H54 (cell line): ENCODE measurements at places on chromosomes 1 and 21.

GRCh38 chr1:28928314-28928941 is 14.1 kb downstream of the EPB41 start:
- DNase-seq: no peak

- DNase-seq: no peak
Observed at GRCh38 chr1:155305881-155306391, 2.7 kb upstream of the FDPS start.

DNA sequence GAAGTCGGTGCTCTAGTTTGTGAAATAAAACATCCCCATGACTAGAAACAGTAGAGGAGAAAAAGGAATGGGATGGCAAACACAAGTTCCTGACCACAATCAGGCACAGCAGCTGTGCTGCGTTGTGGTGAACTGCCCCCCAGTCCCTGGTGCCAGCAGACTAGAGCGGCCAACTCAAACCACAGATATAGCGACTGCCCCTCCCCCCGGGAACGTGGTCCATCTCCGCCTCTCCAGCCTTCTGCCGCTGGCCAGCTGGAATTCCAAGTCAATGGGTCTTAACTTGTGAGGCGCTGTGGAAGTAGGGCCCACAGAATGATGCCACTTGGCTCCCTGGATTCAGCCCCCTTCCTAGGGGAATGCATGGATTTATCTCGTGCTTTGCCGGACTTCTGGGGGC is 41.6 kb upstream of the ZNF678 start:
- DNase-seq: no peak

- DNase-seq: no peak
Observed at GRCh38 chr1:21670059-21670881, 1.1 kb upstream of the RAP1GAP start.

DNA sequence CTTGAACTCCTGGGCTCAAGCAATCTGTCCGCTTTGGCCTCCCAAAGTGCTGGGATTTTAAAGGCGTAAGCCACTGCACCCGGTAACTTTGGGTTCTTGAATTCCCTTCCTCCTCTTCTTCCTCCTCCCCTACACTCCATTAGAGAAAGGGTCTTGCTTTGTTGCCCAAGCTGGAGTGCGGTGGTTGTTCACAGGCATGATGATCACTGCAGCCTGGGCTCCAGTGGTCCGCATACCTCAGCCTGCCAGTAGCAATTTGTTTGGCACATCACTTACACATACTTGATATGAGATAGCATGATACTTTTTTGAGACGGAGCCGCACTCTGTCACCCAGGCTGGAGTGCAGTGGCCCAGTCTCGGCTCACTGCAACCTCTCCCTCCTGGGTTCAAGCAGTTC is 2.2 kb downstream of the DEGS1 start:
- DNase-seq: no peak

GRCh38 chr1:169196581-169196980 is 90.1 kb downstream of the ATP1B1 start:
- DNase-seq: no peak

DNA sequence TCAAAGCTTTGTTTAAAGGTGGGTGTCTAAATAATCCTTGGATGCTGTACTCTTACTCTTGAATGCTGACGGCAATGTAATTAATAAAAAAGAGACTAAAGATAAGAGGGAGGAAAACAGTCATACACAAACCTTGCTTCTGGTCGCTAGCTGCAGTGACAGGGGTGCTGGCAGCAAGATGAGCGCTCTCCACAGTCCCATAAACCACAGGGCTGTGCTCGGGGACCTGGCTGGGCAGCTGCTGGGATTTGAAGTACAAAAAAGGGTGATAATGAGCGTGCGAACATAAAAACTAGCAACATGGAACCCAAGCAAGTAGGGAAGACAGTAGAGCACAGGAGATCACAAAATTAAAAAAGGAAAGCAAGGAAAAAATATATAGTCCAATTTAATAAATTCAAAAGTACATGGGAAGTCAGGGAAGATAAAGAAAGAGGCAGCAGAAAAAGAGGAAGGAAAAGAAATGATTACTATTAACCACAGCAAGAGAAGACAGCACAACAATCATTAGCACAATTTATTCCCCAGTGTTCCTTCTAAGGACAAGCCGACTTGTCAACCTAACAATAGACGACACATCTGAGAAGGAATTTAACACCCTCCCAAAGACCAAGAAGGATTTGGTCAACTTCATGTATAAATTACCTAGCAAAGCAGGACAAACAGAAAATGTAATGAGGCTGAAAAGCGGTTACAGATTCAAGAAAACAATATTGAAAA is 162.9 kb upstream of the HP1BP3 start:
- no peak for DNase-seq

- no peak for DNase-seq
Observed at GRCh38 chr1:147833231-147833860, 69.2 kb upstream of the GJA8 start.

GRCh38 chr1:197942042-197942441 is 24.9 kb downstream of the LHX9 start:
- DNase-seq: no peak

GRCh38 chr1:28682840-28683239 is 14.3 kb downstream of the GMEB1 start:
- no peak for DNase-seq

DNA sequence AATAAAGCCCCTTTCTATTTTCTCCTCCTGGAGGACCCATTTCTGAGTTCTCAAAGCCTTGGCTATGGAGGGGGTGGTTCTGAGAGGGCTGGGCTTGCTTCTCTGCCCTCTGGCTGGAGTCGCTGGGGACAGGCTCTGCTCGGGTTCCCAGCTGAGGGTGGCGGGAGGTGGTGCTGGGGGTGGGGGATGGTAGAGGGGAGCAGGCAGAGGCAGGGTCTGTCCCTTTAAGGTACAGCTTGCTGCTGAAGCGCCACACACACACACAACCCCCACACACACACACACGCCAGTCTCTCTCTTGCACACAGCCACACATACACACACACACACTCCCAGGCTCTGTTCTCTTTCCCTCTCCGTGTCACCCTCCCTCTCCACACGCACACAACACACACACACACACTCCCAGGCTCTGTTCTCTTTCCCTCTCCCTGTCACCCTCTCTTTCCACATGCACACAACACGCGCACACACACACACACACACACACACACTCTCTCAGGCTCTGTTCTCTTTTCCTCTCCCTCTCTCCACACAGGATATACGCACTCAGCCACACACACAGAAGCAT is 69.8 kb upstream of the SSBP3 start:
- DNase-seq: no peak

DNA sequence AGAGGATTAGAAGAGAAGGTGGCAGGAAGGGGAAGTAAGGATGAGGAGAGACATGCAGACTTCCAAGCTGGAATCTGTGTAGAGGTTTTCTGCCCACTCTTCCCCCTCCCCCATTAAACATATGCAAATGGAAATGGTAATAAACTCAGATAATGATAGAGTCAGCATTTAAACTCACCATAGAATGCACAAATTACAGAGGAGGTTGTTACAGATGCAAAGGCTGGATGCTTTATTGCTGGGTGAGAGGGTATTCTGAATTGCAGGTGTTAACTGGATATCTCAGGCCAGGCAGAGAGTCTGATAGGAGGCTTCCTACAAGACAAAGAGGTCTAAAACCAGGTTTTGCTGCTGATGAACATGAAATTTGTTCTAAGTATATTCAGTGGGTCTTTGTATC is 372.5 kb downstream of the SEC16B start:
- no peak for DNase-seq

GRCh38 chr1:24374891-24375786 is 38.4 kb downstream of the STPG1 start:
- no peak for DNase-seq

DNA sequence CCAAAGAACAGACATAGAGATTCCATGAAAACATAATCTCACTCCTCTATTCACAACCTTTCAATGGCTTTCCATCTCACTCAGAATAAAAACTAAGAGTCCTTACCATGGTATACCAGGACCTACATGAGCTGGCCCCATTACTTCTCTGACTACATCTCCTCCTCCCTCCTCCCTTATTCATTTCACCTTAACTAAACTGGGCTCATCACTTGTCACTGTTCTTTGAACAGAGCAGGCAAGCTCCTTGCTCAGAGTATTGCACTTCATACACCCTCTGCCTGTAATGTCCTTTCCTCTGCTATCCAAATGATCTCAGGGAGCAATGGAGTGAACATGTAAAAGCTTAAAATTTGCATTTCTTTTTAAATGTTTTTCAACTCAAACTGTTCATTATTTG is 142.0 kb downstream of the MRPL39 start:
- DNase-seq: no peak

DNA sequence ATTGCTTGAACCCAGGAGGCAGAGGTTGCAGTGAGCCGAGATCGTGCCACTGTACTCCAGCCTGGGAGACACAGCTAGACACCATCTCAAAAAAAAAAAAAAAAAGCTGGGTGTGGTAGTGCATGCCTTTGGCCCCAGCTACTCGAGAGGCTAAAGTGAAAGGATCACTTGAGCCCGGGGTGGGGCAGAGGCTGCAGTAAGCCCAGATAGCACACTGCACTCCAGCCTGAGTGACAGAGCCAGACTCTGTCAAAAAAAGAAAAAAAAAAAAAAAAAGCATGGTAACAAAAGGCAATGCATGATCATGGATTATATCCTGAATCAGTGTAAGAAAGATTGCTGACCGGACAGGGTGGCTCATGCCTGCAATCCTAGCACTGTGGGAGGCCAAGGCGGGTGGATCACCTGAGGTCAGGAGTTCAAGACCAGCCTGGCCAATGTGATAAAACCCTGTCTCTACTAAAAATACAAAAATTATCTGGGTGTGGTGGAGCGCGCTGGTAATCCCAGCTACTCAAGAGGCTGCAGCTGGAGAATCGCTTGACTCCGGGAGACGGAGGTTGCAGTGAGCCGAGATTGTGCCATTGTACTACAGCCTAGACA is 76.3 kb downstream of the RUSC1 start:
- no peak for DNase-seq

- no peak for DNase-seq
Observed at GRCh38 chr1:98267423-98267822, 346.6 kb upstream of the DPYD start.

DNA sequence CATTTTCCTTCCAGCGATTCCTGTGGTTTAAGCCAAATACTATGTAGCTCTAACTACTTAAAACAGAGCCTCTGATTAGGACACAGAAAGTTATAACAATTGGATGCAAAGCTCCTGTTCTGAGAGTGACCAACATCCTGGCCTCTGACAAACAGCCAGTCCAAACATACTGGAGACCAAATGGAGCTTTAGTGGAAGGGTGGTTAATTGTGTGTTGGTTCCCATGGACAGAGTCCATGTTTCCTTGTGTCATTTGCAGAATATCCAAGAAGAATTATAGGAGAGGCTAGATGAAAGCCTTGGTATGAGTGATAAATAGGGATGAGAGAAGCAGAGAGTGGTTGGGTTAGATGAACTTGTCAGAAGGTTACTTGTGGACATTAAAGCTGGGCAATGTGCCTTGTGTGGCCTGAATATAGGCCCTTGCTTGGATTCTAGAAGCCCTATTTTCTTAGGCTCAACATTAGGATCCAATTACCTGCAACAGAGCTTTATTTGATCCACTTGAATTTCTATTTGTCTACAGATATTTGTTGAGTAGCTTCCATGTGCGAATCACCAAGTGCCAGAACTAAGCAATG is 180.5 kb upstream of the GORAB start:
- DNase-seq: no peak

- no peak for DNase-seq
Observed at GRCh38 chr1:41765152-41765551, 153.6 kb downstream of the HIVEP3 start.

GRCh38 chr1:218412171-218412570 is 67.0 kb downstream of the TGFB2 start:
- no peak for DNase-seq

GRCh38 chr1:218507355-218508002 is 162.3 kb downstream of the TGFB2 start:
- DNase-seq: no peak

DNA sequence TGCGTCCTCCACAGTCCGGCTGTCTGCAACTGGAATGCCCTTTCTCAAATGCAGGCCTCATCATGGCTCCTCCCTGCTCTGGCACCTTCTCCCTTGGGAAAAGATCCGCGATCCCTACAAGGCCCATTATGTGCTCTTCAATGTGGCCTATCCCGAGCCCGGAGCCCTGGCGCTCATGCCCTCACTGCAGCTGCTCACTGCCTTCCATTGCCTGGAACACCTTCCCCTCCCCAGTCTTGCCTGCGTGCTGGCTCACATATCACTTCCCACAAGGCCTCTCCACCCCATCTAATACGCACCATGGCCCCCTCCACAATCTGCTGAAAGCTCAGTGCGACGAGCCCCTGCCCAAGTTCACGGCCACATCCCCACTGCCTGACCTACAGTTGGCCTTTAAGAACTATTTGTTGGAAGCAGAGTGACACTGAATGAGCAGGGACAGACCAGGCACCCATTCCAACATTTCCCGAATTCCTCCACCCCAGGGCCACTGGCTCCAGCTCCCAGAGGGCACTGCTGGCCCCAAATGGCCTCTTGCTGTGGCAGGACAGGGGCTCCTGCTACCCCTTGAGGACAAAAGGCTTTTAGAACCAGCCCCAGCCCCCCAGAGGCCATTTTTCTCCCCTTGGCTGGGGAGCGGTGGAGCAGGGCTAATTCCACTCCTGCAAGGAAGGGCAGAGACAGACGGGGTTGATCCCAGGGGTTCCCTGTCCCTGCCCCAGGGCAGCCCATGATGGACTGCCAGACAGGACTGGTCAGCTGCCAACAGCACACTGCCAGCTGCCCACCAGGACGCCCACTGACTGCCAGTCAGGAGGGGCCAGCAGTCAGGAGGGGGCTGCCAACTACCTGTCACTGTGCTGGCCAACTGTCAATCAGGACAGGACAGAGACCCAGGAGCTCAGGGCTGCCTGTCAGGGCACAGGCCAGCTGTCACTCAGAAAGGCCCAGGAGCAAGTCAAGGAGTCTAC is 64.8 kb downstream of the DHRS3 start:
- DNase-seq: no peak

- DNase-seq: no peak
Observed at GRCh38 chr1:42340901-42341300, 5.9 kb upstream of the FOXJ3 start.

- no peak for DNase-seq
Observed at GRCh38 chr1:18057623-18058022, 50.0 kb upstream of the IGSF21 start.

- DNase-seq: no peak
Observed at GRCh38 chr1:101207891-101208290, 28.9 kb upstream of the S1PR1 start.

GRCh38 chr1:153364156-153364555 is 6.5 kb downstream of the S100A9 start:
- no peak for DNase-seq

DNA sequence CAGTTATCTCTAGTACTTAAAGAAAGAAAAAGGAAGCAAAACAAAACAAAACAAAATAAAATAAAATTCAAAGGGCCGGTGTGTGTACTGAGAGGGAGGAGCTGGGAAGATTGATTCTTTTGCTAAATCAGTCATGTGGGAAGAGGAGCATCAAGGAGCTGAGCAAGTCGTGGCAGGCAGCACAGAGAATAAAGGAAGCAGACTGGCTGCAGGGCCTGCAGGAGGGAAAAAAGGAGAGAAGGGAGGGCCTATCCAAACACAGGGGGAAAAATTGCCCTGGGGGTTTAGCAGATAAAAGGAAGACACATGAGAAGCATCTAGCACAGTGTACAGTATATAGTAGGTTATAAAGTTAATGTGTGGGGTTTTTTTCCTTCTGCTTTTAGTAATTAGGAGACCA is 27.6 kb downstream of the AGO4 start:
- DNase-seq: no peak
